ENCODE measurements at places on chromosomes 4 and X.

- no peak for DNase-seq
Observed at GRCh38 chrX:17372052-17372451, 2.9 kb upstream of the NHS start.

DNA sequence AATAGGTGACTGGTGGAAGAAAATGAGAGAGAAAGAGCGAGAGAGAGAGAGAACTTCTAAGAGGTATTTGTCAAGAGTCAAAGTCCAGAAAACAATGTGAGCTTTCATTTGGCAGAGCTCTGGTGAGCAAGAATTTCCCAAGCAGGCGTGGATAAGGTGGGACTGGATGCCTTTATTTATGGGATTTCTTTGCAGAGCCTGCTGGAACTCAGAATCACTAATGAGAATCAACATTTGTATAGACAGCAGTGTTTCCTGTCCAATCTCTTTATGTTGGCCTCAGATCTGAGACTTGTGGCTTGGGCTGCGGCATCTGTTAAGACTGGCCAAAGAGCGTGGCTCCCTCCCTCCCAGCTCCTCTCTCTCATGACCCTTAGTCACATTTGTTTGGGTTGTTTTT, 67.9 kb upstream of the TBL1X start:
- no peak for DNase-seq

GRCh38 chrX:133056341-133056740, 40.6 kb downstream of the USP26 start:
- DNase-seq, result no peak

DNA sequence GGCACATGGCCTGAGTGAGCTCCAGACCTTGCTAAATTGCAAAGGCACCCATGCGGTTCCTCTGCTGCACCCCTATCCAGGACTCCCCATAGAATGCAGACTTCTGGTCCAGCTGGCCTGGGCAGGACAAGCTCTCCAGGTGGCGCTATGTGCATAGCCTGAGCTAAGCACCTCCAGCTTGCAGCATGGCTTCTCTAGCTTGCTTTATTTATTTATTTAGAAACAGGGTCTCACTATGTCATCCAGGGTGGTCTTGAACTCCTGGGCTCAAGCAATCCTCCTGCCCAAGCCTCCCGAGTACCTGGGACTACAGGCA, 5.5 kb upstream of the WFS1 start:
- no peak for DNase-seq

- no peak for DNase-seq
Observed at GRCh38 chr4:113618205-113618604, 143.3 kb downstream of the CAMK2D start.

GRCh38 chr4:123876143-123876542, 479.5 kb downstream of the SPRY1 start:
- DNase-seq, result no peak

- no peak for DNase-seq
Observed at GRCh38 chr4:55051532-55051931, 73.9 kb downstream of the KDR start.

GRCh38 chr4:2862528-2862927, 18.9 kb downstream of the ADD1 start:
- no peak for DNase-seq

- no peak for DNase-seq
Observed at GRCh38 chr4:56701644-56702043, 20.5 kb upstream of the HOPX start.

GRCh38 chrX:56726605-56727004, 2.4 kb upstream of the NBDY start:
- DNase-seq, result no peak

GRCh38 chrX:56764975-56765791, 36.1 kb downstream of the NBDY start:
- DNase-seq, result no peak
